ENCODE measurements at places on chromosomes 7 and 10. TPM values are rescaled to one million over a fixed set of nuclear protein-coding genes. Genes with fewer than 3 reads are reported as not detected.

GPC2 gene
- total RNA-seq, result 1.3 TPM

MAT1A gene
- total RNA-seq, result not detected

CNTNAP2 gene
- total RNA-seq, result 1.3 TPM

KNDC1 gene
- total RNA-seq, result under 0.01 TPM

DHX32 gene
- 40.3 TPM for total RNA-seq

GARIN1A gene
- total RNA-seq, result 0.16 TPM

TRPV5 gene
- total RNA-seq, result not detected
